ENCODE measurements at places on chromosomes 5 and 9.

- no peak for DNase-seq
Observed at GRCh38 chr9:129501771-129502319, 119.1 kb downstream of the C9orf50 start.

DNA sequence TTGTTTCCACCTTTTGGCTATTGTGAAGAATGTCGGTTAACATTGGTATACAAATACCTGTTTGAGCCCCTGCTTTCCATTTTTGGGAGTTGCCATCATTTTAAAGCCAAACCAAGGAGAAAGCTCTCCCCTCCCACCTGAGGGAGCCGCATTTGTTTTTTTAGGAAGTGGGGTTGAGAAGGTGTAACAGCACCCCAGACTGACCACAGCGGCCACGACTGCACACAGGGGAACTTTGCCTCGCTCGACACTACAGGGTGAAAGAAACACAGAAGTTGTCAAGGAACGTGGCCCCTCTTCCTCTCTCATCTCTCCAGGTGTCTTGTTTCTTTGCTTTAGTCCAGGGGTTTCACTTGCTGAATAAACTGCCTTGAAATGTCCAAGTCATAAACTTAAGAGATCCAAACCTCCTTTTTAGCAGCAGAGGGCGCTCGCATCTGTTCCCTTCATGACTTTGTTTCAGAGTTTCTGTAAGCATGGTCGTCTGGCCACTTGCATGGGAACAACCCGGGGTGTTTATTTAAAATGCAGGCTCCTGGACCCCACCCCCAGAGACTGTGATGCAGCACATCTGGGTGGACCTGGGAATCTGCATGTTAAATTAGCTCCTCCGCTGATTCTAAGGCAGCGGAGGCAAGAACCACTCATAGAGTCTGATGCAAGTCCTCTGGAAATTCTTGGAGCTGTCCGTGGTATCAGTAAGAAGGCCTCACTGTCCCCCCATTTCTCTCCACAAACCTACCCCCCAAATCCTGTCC, 2.1 kb upstream of the TTLL11 start:
- peak; percentile 23 for DNase-seq

DNA sequence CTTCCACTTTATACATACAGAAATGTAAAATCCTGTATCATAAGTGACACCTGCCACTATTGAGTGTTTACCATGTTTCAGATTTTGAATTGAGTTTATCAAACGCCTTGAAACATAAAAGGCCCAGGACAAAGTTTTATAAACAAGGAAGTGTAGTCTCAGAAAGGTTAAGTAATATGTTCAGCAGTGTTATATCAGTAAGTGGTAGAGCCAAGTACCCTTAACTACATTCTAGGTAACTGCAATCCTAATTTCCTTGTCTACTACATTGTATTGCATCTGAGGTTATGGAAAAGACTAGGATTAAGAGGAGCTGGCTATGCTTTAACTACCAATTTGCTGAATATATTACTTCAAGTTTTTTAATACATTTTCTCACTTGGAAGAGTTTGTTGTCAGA, 641.6 kb downstream of the LRRC70 start:
- DNase-seq: no peak

- no peak for DNase-seq
Observed at GRCh38 chr9:97809666-97810344, 43.2 kb upstream of the FOXE1 start.

DNA sequence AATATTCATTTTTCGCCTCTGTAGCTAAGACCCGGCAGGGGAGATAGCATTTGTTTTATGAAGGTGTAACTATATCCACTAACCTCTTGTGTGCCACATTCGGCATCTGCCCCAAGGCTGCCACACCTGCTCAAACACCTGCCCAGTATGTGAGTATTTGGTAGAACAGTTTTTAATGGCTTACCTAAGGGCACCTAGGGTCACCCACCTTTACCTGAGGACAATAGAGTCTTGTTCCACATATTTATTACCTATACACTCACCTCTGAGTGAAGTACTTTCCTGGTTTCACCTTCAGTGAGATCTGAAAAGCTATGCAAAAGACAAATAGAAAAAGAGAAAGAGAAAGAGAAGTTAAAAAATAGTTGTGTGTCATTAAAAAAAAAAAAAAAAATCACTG, 68.0 kb upstream of the PIP5K1B start:
- no peak for DNase-seq

DNA sequence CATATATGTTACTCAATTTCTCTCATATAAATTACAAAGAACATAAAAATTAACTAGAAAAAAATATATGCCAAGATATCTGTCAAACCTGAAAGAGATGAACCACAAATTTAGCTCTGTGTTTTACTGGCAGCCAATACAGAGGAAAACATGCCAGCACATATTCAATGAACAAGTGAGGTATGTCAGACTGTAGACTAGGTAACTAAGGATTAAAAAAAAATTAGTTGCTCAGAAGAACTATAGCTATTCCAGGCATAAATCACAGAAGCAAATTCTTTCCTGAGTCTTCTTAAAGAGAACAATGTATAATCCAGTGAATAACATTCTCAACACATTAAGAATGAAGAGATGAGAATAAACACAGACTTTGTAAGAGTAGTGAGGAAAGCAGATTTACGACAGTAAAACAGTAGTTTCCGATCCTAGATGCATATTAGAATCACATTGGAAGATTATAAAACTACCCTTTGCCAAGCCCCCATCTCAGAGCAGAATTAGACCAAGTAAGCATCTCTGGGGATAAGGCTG, 20.6 kb upstream of the CAAP1 start:
- DNase-seq: no peak

DNA sequence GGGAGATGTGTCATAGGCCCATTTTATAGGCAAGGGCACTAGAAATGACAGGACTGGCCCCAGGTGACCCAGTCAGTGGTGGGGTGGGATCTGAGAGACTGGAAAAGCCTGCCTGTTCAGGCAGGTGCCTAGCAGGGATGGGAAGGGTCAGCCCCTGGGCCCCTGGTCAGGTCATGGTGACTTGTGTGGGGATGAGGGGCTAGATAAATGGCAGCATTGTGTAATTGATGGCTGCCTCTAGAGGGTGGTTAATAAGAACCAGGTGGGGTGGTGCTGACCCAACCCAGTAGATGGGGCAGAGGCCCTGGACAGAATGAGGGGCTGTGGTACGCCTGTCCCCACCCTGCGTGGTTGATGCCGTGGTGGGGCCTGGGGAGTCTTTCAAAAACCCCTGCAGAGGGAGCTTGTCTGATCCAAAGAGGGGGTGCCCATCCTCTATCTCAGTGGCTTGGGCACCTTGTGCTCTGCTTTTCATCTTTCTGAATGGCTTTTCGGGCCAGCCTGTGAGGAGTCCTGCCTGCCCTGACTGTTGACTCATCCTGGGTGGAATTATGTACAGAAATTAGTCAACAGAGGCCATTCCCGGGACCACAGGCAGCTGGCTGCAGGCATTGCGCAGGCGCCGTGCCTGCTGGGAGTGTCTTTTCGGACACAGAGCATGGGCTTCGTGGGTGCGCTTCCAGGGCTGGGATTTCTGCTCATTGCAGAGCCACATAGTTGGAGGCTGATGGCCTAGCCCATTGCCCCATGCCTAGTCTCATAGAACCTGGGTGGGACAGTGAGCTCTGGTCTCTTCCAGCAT, 93.6 kb upstream of the PITX1 start:
- DNase-seq: no peak

DNA sequence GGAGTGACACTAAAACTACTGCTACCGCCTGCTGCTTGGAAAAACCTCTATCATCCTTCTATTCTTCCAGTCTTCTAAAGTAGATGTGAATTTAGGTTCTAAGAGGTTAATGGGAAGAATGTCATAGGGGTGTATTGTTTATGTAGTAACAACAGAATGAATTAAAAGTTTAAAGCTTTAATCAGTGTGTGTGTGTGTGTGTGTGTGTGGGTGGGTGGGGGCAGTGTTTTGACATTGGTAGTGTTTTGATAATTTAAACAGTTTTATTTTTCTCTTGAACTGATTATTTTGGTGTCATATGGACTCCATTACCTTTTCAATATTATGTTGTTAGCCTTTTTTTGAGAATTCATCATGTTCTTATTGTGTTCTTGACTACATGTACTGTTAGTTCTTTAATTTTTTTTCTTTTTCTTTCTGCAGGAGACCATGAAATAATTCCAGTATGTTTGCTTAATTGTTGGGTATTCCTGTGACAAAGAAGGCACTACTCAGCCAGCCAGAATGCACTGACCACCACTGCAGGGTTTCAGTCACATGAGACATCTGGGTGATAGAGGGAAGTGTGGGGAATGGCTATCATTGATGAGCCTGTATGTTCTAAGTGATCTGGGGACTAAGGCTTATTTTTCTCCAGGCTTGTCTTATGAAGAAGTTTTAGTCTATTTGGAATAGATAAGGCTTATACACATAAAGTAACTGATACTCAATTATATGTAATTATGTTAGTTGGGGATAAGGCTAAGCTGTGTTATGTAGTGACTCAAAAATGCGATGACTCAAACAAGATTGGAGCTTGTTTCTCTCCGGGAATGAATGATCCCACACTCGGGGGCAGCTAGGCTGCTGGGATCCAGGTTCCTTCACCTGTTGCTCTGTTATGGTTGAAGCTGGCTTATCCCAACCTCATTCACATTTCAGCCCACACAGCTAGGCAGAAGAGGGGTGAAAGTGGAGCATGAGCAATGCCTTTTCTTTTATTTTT, 50.2 kb upstream of the ACTBL2 start:
- no peak for DNase-seq

GRCh38 chr5:13034061-13034460, 910.4 kb downstream of the DNAH5 start:
- no peak for DNase-seq

GRCh38 chr5:1886846-1887587, 4.3 kb upstream of the IRX4 start:
- DNase-seq: no peak

DNA sequence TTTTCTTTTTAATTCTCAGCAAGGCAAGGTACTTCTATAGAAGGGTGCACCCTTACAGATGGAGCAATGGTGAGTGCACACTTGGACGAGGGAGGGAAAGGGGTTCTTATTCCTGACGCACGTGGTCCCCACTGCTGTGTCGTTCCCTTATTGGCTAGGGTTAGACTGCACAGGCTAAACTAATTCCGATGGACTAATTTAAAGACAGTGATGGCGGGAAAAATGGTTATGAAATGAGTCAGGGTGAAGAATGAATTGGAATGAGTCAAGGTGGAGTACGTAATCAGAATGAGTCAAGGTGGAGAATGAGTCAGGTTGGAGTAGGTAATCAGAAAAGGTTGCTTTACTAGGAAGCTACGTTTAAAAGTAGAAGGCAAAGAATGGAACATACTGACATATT, 2.1 kb upstream of the HMGCS1 start:
- no peak for DNase-seq

GRCh38 chr9:78296201-78296892, 578 bp upstream of the PSAT1 start:
- DNase-seq: no peak

GRCh38 chr5:21225223-21226064, 1237.4 kb upstream of the CDH18 start:
- no peak for DNase-seq

DNA sequence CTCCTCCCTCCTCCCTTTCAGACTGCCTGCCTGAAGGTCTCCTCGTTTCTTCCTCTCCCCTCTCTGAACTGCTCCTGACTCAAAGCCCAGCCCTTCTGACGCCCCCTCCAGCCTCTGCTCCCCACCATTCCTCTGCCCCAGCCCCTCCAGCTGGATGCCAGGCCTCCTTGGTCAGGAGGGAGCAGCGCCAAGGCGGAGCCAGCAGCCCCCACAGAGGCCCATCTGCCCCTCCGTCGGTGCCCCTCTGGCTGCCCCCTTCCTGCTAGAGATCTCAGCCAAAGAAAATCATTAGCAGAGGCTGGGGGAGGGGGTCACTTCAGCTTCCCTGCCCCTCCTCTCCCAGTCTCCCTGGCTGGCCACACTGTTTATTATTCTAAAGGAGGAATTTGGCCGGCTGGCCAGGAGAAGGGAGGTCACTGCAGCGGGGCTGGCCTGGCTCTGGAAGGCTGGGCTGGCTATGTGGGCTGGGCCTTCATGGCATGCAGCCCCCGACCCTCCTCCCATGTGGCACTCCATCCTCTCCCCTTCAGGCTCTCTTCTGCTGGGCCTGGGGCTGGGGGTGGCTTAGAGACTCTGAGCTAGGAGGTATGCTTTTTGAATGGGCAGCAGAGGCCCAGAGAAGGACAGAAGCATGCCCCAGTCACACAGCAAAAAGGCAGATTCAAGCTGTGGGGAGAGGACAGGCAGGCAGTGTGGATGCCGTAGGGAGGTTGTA, 16.9 kb downstream of the PDGFRB start:
- DNase-seq: no peak

DNA sequence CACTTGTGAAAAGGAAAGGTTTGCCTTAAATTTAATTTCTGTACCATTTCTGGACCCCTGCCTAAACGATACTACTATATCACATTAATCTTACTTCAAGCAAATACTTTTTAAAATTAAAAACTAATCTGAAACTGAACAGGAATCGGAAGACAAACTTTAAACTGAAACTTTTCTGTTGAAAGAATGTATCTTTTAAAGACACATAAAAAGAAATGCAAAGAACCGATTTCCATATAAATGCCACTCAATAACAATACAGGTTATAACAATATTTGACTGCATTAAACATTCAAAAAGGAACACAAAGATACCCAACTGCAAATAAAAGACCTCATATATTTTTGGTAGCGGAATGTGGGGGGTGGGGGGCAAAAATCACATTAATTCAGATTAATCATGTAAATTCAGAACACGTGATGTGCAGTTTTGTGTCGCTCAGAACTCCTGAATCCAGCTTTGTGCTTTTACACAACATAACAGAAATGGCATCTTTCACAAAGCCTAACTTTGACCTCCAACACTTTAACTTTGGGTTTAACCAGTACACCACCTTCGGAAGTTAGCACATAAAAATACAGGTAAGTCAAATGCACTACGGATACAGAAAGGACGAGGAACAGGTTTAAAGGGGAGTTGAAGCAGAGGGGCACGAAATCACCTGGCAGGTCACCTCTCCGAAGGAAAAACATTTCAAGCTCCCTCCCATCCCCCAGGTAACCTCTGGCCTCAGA, 925 bp downstream of the LIFR start:
- DNase-seq: no peak
